ENCODE measurements at places on chromosomes 7 and 10. TPM values are rescaled to one million over a fixed set of nuclear protein-coding genes. Genes with fewer than 3 reads are reported as not detected.

BPGM gene
- total RNA-seq = 20.7 TPM

TMEM184A gene
- 0.28 TPM for total RNA-seq

DNAJB12 gene
- 33.0 TPM for total RNA-seq

MAD1L1 gene
- total RNA-seq = 20.6 TPM

IFIT1B gene
- total RNA-seq = not detected

AMPH gene
- total RNA-seq = 4.3 TPM

STEAP1B gene
- 2.1 TPM for total RNA-seq

BTBD16 gene
- 0.55 TPM for total RNA-seq

DENND2A gene
- 7.6 TPM for total RNA-seq

- peak overlapping the region; percentile 94 for H3K27ac ChIP-seq
- H3K4me3 ChIP-seq = peak overlapping the region; percentile 93
These were observed 1.4 kb downstream of the RHEB start for GRCh38 chr7:151518105-151518946.

- DNase-seq = no peak
- no peak overlapping the region for H3K4me3 ChIP-seq
- H3K27ac ChIP-seq = no peak overlapping the region
- peaks cover 28% of the 10 kb centered on the region for H3K36me3 ChIP-seq
- H3K4me1 ChIP-seq = no peaks in the 10 kb centered on the region
- H3K27me3 ChIP-seq = no peaks in the 10 kb centered on the region
These were observed 169.9 kb downstream of the PIP4K2A start for GRCh38 chr10:22544325-22545068.

GRCh38 chr10:114822444-114823076 is 980 bp downstream of the FHIP2A start:
- H3K27me3 ChIP-seq = no peaks in the 10 kb centered on the region
- peak overlapping the region; percentile 95 for H3K4me3 ChIP-seq
- H3K4me1 ChIP-seq = no peaks in the 10 kb centered on the region
- peak; percentile 65 for DNase-seq
- H3K27ac ChIP-seq = peak overlapping the region; percentile 98

- H3K4me3 ChIP-seq = no peak overlapping the region
- no peak overlapping the region for H3K27ac ChIP-seq
- no peaks in the 10 kb centered on the region for H3K4me1 ChIP-seq
These were observed 268.4 kb upstream of the SP4 start for GRCh38 chr7:21159506-21159905.

DNA sequence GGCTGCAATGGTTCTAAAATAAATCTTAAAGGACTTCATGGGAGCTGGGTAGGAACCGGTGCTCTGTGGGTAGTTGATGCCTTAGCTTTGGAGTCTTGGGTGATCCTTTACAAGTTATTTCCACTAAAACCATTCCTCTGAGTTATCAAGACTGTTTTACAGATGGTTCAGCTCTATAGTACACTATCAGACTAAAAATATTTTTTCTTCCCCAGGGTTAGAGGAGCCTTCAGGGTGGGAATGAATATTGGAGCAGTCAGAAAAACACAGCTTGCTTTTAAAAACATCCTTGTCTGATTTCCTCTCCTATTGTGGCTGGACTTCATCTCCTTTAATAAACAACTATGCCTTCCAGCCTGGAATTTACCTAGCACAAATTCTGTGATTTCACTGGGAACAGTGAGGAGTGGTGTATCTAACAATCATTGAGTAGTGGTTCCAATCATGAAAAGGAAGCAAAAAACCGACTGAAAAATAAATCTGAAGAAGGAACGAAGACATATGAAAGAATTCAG is 102.6 kb upstream of the AFAP1L2 start:
- H3K27me3 ChIP-seq = no peaks in the 10 kb centered on the region
- no peaks in the 10 kb centered on the region for H3K36me3 ChIP-seq
- H3K4me3 ChIP-seq = no peak overlapping the region
- H3K27ac ChIP-seq = no peak overlapping the region

- no peak for DNase-seq
- no peaks in the 10 kb centered on the region for H3K27me3 ChIP-seq
- no peaks in the 10 kb centered on the region for H3K36me3 ChIP-seq
- H3K4me1 ChIP-seq = no peaks in the 10 kb centered on the region
- no peak overlapping the region for H3K4me3 ChIP-seq
- H3K27ac ChIP-seq = no peak overlapping the region
These were observed 267.7 kb upstream of the SEMA3A start for GRCh38 chr7:84462259-84462658.

- H3K27ac ChIP-seq = no peak overlapping the region
- no peaks in the 10 kb centered on the region for H3K27me3 ChIP-seq
These were observed 227.1 kb downstream of the AGMO start for GRCh38 chr7:15334536-15335263.

GRCh38 chr7:33986451-33986850 is 81.1 kb downstream of the BMPER start:
- H3K27ac ChIP-seq = no peak overlapping the region
- H3K27me3 ChIP-seq = no peaks in the 10 kb centered on the region
- no peak for DNase-seq
- H3K4me1 ChIP-seq = peaks cover 7% of the 10 kb centered on the region
- H3K36me3 ChIP-seq = no peaks in the 10 kb centered on the region
- no peak overlapping the region for H3K4me3 ChIP-seq

DNA sequence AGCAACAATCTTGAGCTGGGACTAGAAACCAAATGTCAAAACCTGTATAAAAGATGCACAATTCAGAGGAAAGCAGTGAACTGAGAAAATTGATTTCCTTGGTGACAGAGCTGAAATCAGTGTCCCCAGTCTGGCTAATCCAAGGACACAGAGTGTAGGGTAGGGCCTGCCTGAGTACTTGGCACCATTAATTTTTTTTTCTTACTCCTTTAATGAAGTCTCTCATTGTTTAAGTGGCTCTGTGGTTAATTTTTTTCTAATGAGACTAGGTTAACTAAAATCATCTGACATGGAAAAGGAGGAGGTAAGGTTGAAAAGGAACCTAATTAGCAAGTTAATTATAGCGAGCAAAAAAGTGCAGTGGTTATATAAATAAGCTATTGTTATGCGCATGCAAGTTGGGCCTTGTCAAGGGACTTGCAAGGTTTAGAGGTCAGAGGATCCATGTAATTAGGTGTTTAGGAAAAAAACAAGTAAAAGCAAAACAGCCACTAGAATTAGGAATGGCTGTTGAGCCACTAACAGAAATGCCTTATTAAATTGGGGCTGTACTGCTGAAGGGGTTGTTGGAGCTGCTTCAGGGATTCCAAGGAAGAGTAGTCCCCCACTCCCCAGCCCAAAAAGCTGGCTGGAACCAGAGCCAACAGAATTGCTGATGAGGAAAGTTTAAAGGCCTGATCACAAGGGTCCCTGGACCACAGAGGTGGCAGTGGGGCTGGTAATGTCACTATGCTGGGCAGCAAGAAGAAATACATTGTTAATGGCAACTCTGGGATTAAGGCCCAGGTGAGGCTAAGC is 58.9 kb upstream of the STRIP2 start:
- H3K36me3 ChIP-seq = no peaks in the 10 kb centered on the region
- H3K4me3 ChIP-seq = no peak overlapping the region
- H3K4me1 ChIP-seq = no peaks in the 10 kb centered on the region
- no peak for DNase-seq
- H3K27me3 ChIP-seq = no peaks in the 10 kb centered on the region

- no peak for DNase-seq
- no peaks in the 10 kb centered on the region for H3K4me1 ChIP-seq
- H3K36me3 ChIP-seq = no peaks in the 10 kb centered on the region
- H3K27me3 ChIP-seq = no peaks in the 10 kb centered on the region
- H3K27ac ChIP-seq = no peak overlapping the region
- H3K4me3 ChIP-seq = no peak overlapping the region
These were observed 24.1 kb downstream of the FZD1 start for GRCh38 chr7:91288208-91288824.

DNA sequence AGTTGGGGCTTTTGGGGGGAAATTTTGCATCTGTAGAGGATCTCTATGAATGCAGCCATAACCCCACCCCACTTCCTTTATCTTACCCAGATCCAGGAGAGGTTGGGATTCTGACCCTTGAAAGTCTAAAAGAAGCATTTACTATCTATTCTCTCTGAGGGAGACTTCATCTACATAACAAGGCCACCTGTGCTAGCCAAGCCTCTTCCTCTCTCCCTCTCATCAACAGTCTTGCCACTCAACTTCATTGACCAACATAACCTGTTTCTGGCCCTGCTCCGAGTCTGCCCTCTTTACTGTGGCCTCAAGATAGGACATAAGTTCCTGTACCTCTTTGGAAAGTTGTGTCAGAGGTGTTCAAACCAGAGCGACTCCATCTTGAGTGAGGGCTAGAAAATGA is 19.4 kb downstream of the TUBAL3 start:
- H3K27ac ChIP-seq = no peak overlapping the region
- no peaks in the 10 kb centered on the region for H3K4me1 ChIP-seq
- H3K36me3 ChIP-seq = no peaks in the 10 kb centered on the region
- H3K4me3 ChIP-seq = no peak overlapping the region
- H3K27me3 ChIP-seq = no peaks in the 10 kb centered on the region
- no peak for DNase-seq

DNA sequence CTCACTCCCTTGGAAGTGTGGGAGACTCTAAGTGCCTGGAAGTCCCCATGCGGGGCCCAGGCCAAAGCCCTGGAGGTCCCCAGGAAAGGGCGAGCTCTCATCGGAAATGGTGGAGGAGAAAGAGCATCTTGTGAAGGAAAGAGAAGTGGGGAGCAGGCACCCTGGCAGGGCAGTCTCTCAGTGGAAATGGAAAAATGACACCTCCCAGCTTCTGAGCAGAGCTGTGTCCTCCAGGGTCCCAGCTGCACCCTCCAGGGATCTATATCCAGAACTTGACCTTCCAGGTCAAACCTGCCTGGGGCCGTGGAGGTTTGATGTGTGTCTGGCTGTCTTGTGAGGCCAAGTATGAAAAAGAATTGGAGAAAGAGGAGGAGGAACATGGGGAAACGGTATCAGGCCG is 29.5 kb downstream of the PAX2 start:
- H3K36me3 ChIP-seq = no peaks in the 10 kb centered on the region
- no peaks in the 10 kb centered on the region for H3K4me1 ChIP-seq
- no peak overlapping the region for H3K4me3 ChIP-seq
- peaks cover 31% of the 10 kb centered on the region for H3K27me3 ChIP-seq
- DNase-seq = peak; percentile 46
- no peak overlapping the region for H3K27ac ChIP-seq

GRCh38 chr10:109978481-109978880 is 29.3 kb upstream of the ADD3 start:
- H3K4me3 ChIP-seq = no peak overlapping the region
- H3K27me3 ChIP-seq = no peaks in the 10 kb centered on the region
- H3K4me1 ChIP-seq = no peaks in the 10 kb centered on the region
- H3K36me3 ChIP-seq = no peaks in the 10 kb centered on the region

DNA sequence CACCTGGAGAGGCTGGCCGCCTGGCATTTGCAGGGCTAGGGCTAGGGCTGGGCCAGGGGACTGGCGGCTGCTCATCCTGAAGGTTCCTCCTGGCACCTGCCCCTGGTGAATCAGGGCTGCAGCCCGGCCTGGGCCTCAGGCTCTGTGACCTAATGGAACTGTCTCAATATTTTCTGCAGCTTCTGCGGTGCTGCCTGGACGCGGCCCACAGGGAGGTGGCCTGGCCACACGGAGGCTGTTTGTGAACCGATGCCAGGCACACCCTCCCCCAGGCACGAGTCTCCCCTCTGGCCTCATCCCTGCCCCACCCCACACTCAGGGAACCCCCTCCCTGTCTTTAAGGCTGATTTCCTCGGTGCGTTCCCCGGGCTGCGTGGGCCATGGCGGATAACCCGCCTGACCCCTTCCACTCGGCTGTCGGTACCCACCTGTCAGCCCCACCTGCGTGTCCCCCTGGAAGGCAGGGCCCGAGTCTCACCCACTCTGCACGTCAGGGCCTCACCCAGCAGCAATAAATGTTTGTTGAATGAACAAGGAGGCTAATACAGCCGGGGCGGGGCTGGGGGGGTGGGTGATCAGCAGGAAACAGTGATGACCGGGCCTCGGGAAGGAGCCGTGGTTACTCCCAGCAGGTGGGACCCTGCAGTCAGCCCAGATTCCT is 54.5 kb upstream of the DNAJB6 start:
- no peak overlapping the region for H3K4me3 ChIP-seq
- H3K27ac ChIP-seq = no peak overlapping the region
- H3K4me1 ChIP-seq = peaks cover 11% of the 10 kb centered on the region
- no peaks in the 10 kb centered on the region for H3K27me3 ChIP-seq
- no peaks in the 10 kb centered on the region for H3K36me3 ChIP-seq
- DNase-seq = no peak

- H3K27me3 ChIP-seq = no peaks in the 10 kb centered on the region
- H3K27ac ChIP-seq = no peak overlapping the region
- H3K4me1 ChIP-seq = no peaks in the 10 kb centered on the region
- H3K4me3 ChIP-seq = no peak overlapping the region
- DNase-seq = no peak
These were observed 124.4 kb upstream of the STK17A start for GRCh38 chr7:43458330-43459018.

GRCh38 chr7:104629408-104629807 is 301.0 kb downstream of the LHFPL3 start:
- no peaks in the 10 kb centered on the region for H3K4me1 ChIP-seq
- DNase-seq = no peak
- no peak overlapping the region for H3K4me3 ChIP-seq
- no peak overlapping the region for H3K27ac ChIP-seq
- H3K27me3 ChIP-seq = no peaks in the 10 kb centered on the region
- no peaks in the 10 kb centered on the region for H3K36me3 ChIP-seq

GRCh38 chr10:58885146-58885545 is 291.3 kb upstream of the PHYHIPL start:
- no peaks in the 10 kb centered on the region for H3K4me1 ChIP-seq
- H3K36me3 ChIP-seq = no peaks in the 10 kb centered on the region
- no peak overlapping the region for H3K27ac ChIP-seq

DNA sequence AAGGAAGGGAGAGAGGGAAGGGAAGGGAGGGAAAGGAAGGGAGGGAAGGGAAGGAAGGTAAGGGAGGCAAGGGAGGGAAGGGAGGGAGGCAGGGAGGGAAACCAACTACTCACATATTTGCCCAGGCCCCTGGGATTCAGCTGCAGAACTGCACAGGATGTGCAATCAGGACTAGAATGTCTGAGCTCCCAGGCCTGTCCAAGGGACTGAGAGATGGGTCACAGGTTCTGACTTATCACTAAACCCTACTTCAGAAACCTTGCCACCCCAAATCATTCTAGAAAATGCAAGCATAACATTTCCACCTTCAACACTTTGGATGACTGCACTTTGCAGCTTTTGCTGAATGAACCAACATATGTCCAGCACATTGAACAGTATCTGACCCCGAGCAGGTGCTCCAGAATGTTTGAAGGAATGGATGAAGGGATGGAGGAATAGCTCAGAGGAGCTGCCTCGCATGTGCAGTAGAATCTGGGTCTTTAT is 245.3 kb downstream of the KCNMA1 start:
- no peaks in the 10 kb centered on the region for H3K36me3 ChIP-seq
- H3K27ac ChIP-seq = peak overlapping the region; percentile 87
- no peaks in the 10 kb centered on the region for H3K4me1 ChIP-seq
- H3K27me3 ChIP-seq = no peaks in the 10 kb centered on the region
- no peak for DNase-seq

GRCh38 chr7:131829947-131830558 is 273.6 kb upstream of the PODXL start:
- no peak overlapping the region for H3K4me3 ChIP-seq
- no peaks in the 10 kb centered on the region for H3K36me3 ChIP-seq
- no peak for DNase-seq
- peaks cover 4% of the 10 kb centered on the region for H3K27me3 ChIP-seq
- no peaks in the 10 kb centered on the region for H3K4me1 ChIP-seq

Measured in sigmoid colon (tissue), 7 donors.